NCI-H2081 treated with DMSO at 0.1 percent for 48 hours (cell line): ENCODE measurements at places on chromosomes 1 and 21.

- no peak for DNase-seq
Measured at GRCh38 chr1:109719337-109719837, 7.3 kb downstream of the GSTM5 start.

DNA sequence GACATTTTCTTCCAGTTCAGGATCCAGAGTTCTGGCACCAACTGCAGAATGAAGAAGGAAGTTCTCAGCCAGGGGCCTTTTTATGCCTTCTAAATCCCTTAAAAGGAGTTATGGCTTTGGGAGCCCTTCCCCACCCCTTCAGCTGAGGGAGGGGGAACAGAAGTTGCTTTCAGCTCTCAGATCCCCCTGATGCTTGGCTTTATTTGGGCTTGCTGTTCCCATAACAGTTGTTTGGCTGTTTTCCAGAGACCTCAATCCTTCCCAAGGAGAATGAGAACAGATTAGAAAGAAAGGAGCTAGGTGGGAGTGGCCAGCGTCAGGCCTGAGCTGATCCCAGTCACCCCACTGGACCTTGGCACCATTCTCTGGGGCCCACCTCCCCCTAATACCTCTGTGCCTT, at the start of gene RPE65:
RPE65 (minus strand) TSS at position 54 of the 400 bp plus-strand sequence; CDS start at position 5, 49 bp downstream.
- DNase-seq = no peak

GRCh38 chr1:53460666-53461322, 1.6 kb downstream of the DMRTB1 start:
- no peak for DNase-seq

DNA sequence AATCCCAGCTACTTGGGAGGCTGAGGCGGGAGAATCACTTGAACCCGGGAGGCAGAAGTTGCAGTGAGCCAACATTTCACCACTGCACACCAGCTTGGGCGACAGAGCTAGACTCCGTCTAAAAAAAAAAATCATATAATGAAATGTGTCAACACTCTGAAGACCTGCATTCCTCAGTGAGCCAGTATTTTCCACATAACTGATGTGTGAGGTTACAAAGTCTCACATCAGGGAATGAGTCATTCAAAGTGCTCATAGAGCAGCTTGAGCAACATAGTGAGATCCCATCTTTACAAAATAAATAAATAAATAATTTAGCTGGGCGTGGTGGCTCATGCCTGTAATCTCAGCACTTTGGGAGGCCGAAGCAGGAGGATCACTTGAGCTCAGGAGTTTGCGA, 65.5 kb downstream of the CASZ1 start:
- DNase-seq = no peak

DNA sequence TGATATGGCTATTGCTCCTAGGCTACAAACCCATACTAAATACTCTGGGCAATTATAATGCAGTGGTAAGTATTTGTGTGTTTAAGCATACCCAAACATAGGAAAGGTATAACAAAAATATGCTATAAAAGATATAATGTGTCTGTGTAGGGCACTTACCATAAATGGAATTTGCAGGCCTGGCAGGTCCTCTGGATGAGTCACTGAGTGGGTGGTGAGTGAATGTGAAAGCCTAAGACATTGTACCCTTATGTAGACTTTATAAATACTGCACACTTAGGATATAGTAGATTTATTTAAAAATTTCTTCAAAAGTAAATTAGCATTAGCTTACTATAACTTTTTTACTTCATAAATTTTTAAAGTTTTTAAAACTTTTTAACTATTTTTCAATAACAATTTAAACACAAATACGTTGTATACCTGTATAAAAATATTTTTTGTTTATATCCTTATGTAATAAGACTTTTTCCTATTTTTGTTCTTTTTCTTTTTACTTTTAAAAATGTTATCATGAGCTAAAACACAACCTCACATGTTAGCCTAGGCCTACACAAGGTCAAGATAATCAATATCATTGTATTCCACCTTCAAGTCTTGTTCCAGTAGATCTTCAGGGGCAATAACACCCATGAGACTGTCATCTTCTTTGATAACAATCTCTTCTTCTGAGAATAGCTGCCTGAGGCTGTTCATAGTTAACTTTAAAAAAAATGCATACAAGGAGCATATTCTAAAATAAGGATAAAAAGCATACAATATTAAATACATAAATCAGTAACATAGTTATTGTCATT, 306.3 kb upstream of the RGS18 start:
- DNase-seq = no peak

- DNase-seq = no peak
Measured at GRCh38 chr1:27339213-27339612, 2.6 kb upstream of the SYTL1 start.

GRCh38 chr1:208928349-208929010, 655.0 kb upstream of the CAMK1G start:
- no peak for DNase-seq

- no peak for DNase-seq
Measured at GRCh38 chr21:38293765-38294164, 37.0 kb downstream of the KCNJ15 start.
